ENCODE measurements at places on chromosomes 6 and 20. TPM values are rescaled to one million over a fixed set of nuclear protein-coding genes. Genes with fewer than 3 reads are reported as not detected.

Gene BMP2
- total RNA-seq, result 10.3 TPM

Gene PKHD1
- not detected for total RNA-seq

Gene KIF25
- total RNA-seq, result 0.72 TPM

Gene STX11
- total RNA-seq, result 0.85 TPM

Data from smooth muscle cell of the pulmonary artery (primary cell).